ENCODE measurements at places on chromosomes 16 and 17. TPM values are rescaled to one million over a fixed set of nuclear protein-coding genes. Genes with fewer than 3 reads are reported as not detected.

GRCh38 chr16:89323120-89323960, 105.8 kb downstream of the ZNF778 start:
- H3K27ac ChIP-seq = no peak overlapping the region
- peaks cover 89% of the 10 kb centered on the region for H3K4me1 ChIP-seq
- H3K36me3 ChIP-seq = peaks cover 11% of the 10 kb centered on the region
- H3K4me3 ChIP-seq = no peak overlapping the region
- DNase-seq = no peak
- no peaks in the 10 kb centered on the region for H3K27me3 ChIP-seq

TPSD1 gene
- total RNA-seq = not detected

GRCh38 chr16:82432261-82432660, 194.5 kb upstream of the CDH13 start:
- DNase-seq = no peak
- no peak overlapping the region for H3K27ac ChIP-seq
- no peaks in the 10 kb centered on the region for H3K27me3 ChIP-seq
- no peaks in the 10 kb centered on the region for H3K36me3 ChIP-seq

SOX9 gene
- not detected for total RNA-seq

CLCN7 gene
- 76.2 TPM for total RNA-seq

DNA sequence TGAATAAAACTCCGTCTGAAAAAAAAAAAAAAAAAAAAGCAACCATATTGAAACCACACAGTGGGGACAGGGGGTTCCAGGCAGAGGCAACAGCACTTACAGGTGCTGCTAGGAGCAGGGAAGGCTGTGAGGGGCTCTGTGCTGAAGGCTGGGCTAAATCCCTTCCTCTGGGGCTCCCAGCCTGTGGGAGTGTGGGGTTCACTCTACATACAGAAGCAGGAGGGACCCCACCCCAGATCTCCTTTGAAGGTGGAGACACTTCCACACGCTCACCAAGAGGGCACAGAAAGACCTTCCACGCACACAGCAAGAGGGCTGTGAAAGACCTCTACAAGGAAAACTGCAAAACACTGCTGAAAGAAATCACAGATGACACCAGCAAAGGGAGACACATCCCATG, 53.9 kb downstream of the USP22 start:
- no peak overlapping the region for H3K27ac ChIP-seq
- no peak overlapping the region for H3K4me3 ChIP-seq
- no peaks in the 10 kb centered on the region for H3K27me3 ChIP-seq

GRCh38 chr17:40791787-40792436, 7.8 kb downstream of the KRT28 start:
- H3K4me3 ChIP-seq = no peak overlapping the region
- no peak for DNase-seq
- no peaks in the 10 kb centered on the region for H3K4me1 ChIP-seq
- peaks cover 17% of the 10 kb centered on the region for H3K27me3 ChIP-seq

GRCh38 chr16:8865145-8865882, 3.5 kb downstream of the CARHSP1 start:
- no peaks in the 10 kb centered on the region for H3K27me3 ChIP-seq
- peaks cover 52% of the 10 kb centered on the region for H3K4me1 ChIP-seq
- no peak for DNase-seq
- H3K36me3 ChIP-seq = no peaks in the 10 kb centered on the region
- H3K4me3 ChIP-seq = no peak overlapping the region

GRCh38 chr17:5485270-5486205, at the start of gene DERL2:
Gene DERL2, minus strand, starts transcription at chr17:5486178. Its CDS starts 17 bp downstream, at chr17:5486161.
- peak within 1 kb of the TSS; percentile 86 for H3K27ac ChIP-seq
- no peaks in the 10 kb centered on the region for H3K27me3 ChIP-seq
- peaks cover 27% of the 10 kb centered on the region for H3K4me1 ChIP-seq
- peaks cover 56% of the 10 kb centered on the region for H3K36me3 ChIP-seq

ASGR1 gene
- 0.64 TPM for total RNA-seq

GRCh38 chr17:70207184-70207583, 37.9 kb downstream of the KCNJ2 start:
- no peaks in the 10 kb centered on the region for H3K27me3 ChIP-seq
- no peaks in the 10 kb centered on the region for H3K36me3 ChIP-seq
- H3K27ac ChIP-seq = no peak overlapping the region
- no peaks in the 10 kb centered on the region for H3K4me1 ChIP-seq

KRT20 gene
- total RNA-seq = not detected

DNA sequence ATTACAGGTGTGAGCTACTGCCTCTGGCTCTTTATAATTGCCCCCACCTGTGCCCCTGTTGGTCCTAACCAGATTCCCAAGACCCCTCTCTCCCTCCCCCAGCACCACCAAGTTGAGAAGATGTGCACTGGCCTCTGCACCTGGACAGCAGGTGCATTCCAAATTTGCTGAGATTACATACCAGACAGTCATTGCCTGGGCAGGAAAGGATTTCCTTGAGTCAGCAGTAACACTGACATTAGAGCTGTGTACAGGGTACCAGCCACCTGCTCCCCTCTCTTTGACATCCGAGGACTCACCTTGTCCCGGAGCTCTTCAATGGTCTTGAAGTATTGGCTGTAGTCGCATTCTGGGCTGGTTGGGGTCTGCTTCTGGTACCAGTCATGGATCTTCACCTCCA, 659 bp downstream of the KRT15 start:
- H3K27ac ChIP-seq = no peak overlapping the region
- no peaks in the 10 kb centered on the region for H3K36me3 ChIP-seq
- H3K27me3 ChIP-seq = peaks cover 5% of the 10 kb centered on the region
- no peak for DNase-seq

NEUROD2 gene
- total RNA-seq = not detected

GRCh38 chr17:82502207-82502606, 17.3 kb upstream of the FOXK2 start:
- no peak for DNase-seq
- peaks cover 13% of the 10 kb centered on the region for H3K4me1 ChIP-seq
- no peaks in the 10 kb centered on the region for H3K36me3 ChIP-seq
- no peak overlapping the region for H3K4me3 ChIP-seq
- no peak overlapping the region for H3K27ac ChIP-seq

DNA sequence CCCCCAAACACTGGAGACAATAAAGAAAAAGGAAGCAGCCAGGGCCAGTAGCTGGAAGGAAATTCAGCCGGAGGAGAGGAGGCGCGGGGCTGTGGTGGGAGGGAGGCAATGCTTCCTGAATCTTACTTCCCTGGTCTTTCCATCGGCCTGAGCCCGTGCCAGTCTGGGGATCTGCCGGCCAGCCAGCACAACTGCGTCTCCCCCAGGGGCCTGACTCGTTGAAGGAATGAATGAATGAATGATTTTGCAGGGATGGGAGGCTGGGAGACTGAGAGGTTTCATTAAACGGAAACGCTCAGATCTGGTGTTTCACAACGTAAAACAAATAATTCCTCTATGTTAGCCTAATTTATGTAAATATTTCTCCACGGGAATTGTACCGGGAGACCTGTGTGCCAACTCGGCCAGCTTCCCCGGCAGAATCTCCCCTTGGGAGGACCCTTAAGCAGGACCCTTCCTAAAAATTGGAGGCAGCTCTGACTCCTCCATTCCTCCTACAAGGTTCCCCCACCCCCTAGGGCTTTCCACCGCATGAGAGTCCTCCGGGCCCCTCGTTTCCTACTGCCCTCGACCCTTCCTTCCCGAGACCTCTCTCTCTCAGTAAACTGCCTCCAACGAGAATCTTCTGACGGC, 1.3 kb upstream of the BAIAP2 start:
- DNase-seq = no peak
- no peaks in the 10 kb centered on the region for H3K36me3 ChIP-seq
- no peak overlapping the region for H3K27ac ChIP-seq
- H3K4me3 ChIP-seq = peak overlapping the region; percentile 59
- peaks cover 2% of the 10 kb centered on the region for H3K27me3 ChIP-seq

DNA sequence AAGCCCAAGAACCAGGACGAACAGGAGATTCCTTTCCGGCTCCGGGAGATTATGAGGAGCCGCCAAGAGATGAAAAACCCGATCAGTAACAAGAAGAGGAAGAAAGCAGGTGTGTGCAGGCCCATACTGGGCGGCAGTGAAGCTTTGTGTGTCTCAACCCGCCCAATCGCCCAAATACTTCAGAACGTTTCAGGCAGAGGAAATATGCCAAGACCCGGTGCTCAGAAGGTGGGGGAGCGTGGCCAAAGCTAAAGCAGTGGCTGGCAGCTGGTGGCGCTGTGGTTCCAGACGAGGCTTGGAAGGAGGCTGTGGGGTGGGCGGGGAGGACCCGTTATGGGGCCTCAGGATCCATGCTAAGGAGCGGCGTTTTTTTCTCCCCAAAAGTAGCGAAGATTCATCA, 1.2 kb downstream of the CCDC137 start:
- H3K4me3 ChIP-seq = no peak overlapping the region
- DNase-seq = no peak
- H3K4me1 ChIP-seq = peaks cover 55% of the 10 kb centered on the region
- no peaks in the 10 kb centered on the region for H3K27me3 ChIP-seq
- peaks cover 49% of the 10 kb centered on the region for H3K36me3 ChIP-seq

KRTAP4-6 gene
- not detected for total RNA-seq

ZNF205 gene
- total RNA-seq = not detected

LRRC37A gene
- 2.9 TPM for total RNA-seq

All from CD4-positive, alpha-beta T cell (primary cell).